Activated CD8-positive, alpha-beta memory T cell treated with anti-CD3 and anti-CD28 coated beads, Interleukin-2, amount 10 ng/mL, durations not matched to agents 7 days and 5 days (primary cell): ENCODE measurements at places on chromosomes 7 and 10. TPM values are rescaled to one million over a fixed set of nuclear protein-coding genes. Genes with fewer than 3 reads are reported as not detected.

DNA sequence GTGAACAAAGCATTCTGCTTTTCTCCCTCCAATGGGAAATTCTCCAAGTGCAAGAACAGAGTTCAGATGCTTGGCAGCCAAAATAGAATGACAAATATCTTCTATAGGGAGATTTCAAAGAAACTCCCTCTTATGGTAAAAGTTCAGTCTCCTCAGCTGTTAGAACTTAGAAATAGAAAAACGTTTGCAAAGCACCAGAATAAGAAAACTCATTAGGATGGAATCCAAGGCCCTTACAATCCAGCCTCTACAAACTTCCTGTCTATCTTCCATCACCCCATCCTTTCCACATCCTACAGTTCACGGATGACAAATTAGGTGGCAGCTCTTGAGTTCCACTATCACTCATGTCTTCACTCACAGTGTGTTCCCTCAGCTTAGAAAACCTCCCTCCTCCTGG lies 25.7 kb downstream of the FAM13C start:
- no peak for DNase-seq

DNA sequence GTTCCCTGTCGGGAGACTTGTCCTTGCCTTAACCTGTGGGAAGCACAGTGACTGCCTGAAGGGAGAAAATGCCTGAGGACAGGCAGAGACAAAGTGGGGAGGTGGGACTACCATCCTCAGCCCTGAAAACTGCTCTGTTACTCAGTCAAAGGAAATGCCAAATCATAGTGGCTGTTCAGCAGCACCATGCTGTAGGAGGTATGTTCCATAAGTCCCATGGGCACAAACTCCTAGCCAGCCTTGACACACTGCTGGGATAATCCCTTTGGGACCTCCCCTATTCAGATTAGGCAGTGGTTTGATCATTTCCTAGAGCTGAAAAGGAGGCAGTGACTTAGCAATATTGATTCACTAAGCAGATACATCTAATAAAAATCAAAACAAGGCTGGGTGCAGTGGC lies 80.1 kb downstream of the MCU start:
- DNase-seq, result no peak

Gene MKI67
- total RNA-seq, result 418 TPM

GRCh38 chr10:124647421-124648130 lies 96.6 kb downstream of the FAM53B start:
- peak; percentile 91 for DNase-seq

GRCh38 chr10:14502431-14502830 lies 171.7 kb upstream of the FRMD4A start:
- no peak for DNase-seq

Gene TMEM139
- 1.7 TPM for total RNA-seq
